Stimulated activated CD4-positive, alpha-beta T cell treated with anti-CD3 and anti-CD28 coated beads, Interleukin-4, amount 100 ng/mL, for 4 hours (primary cell): ENCODE measurements at places on chromosomes 6 and 20.

DNA sequence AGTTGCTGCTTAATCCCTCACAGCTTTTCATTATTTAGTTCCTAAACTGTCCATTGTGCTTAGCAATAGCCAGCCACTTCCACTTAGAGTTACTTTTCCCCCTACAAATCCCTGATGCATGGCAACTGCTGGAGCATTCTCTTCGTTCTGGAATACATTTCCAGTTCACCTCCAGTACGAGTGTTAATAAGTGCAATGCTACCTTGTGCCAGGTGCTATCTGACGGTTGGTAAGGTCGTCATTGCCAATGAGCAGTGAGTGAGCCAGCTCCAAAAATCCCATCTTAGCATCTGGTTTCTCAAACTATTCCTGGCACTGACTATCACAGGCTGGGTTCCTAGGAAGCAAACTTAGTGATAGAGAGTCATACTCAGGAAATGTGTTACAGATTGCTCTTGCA, 114.1 kb upstream of the ADGRF1 start:
- no peak for DNase-seq

GRCh38 chr6:12595161-12595811, 121.3 kb upstream of the PHACTR1 start:
- no peak for DNase-seq

DNA sequence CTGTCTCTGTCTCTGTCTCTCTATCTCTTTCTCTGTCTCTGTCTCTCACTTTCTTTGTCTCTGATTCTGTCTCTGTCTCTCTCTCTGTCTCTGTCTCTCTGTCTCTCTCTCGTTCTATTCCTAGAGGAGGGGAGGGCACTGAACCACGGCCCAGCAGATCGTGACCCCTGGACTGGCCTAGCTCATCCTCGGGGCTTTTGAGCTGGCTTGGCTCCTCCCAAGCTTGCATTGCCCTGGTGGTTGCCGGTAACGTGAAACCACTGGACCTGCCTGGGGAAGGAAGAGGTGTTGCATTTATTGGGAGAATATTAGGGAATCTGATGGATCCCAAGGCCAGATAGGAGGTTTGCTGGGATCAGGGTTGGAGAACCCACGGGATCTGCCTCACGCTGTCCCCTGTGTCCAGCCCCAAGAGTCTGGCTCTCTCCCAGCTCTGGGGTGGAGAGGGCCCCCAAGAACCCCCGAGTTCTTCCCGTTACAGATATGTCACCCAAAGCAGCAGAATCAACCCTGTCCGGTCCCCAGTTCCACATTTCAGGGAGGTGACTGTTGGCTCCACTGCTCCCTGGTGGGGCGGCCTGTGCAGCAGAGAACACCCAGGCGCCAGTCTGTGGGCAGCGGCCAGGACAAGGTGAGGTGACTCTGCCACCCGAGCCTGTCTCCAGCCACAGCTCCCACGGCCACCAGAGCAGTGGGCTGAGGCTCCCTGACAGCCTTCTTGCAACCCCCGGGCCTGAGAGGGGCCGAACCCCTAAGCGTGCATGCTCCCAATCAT, 228.3 kb downstream of the TTLL2 start:
- DNase-seq, result no peak

GRCh38 chr6:148758492-148758891, 11.7 kb downstream of the UST start:
- DNase-seq, result no peak

GRCh38 chr6:1392813-1393640, 3.7 kb downstream of the FOXF2 start:
- no peak for DNase-seq

GRCh38 chr6:36735110-36736071, 37.8 kb downstream of the RAB44 start:
- DNase-seq, result peak; percentile 17

DNA sequence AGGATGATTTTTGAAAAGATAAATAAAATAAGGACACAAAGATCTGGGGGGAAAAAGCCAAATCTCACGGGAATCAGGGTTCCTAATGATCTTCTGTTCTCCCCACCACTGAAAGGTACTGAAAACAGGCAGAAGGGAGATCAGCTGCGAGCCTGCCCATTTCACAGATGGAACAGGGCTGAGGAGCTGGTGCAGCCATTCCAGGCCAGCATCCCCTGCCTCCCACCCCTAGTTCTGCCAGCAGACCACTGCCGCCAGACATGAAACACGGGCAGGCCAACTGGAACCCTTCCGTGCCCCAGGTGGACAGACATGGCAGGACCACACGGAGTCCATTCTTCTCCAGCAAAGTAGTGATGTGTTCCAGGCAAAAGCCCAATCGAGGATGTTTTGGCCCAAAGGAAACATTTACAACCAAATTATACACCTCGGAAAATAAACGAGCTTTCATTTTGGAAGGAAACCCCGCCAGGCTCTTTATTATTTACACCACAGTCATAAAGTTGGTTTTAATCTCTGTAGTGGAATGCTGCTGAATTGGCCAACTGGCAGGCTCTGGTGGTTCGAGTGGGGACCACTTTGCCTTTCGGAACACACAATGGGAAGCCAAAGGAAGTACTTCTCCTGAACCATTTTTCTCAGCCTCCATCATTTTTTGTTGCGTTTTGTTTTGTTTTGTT, 28.2 kb downstream of the ISM1 start:
- no peak for DNase-seq

DNA sequence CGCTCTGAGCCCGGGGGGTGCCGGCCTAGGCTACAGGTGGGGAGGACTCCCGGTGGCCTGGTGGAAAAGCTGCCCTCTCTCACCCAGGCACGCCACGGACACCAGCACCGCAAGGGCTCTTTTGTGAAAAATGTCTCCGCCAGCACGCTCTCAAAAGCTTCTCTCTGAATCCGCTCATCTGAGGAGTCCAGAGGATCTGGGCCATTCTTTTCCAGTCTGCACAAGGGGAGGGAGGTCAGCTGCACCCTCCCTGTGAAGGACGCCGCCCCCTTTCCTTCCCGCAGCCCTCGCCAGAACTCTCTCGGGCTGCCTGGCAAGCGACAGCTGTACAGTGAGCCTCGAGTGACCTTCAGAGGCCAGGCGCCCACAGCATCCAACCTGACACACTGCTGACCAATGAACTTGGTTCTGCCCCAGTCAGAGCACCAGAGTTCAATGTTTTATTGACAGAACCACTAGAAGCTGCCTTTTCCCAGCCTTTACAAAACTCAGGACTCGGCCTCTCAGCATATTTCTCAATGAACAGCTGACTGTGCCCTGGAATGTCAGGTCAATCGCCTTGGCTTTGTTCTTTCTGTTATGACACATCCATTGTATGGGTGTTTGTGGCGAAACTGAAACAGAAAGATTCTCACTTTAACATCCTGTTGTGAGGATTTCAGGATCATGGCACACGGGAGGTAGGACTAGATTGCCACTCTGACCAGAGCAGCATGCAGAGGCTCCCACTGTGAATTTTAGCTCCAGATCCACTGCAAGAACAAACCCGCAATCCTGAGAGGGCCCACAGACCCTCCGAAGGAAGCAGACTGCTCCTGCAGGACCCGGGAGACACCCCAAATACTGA, 26.7 kb downstream of the SERPINB9 start:
- no peak for DNase-seq

DNA sequence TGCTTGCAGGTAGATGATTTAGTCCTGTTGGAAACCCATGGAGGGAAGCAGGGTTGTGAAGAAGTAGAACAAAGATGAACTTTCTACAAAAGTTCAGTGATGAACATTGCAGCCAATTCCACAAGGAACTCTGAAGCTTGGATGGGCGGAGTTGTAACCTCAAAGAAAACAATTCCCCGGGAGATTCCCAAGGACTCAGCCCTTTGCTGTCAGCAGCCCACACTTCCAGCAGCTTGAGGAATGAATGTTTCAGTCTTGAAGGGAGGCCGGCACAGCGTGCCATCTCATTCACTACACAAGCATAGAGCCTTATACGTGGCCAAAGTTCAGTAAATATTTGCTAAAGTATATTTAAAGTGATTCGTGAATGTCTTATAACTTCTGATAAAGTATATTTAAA, 269.4 kb downstream of the NKAIN2 start:
- no peak for DNase-seq

- peak; percentile 96 for DNase-seq
Observed at GRCh38 chr6:32968093-32968866, at the start of gene BRD2. TSS of gene BRD2 (plus strand) at chr6:32968594. CDS start at chr6:32972899, 4,305 bp downstream.

- no peak for DNase-seq
Observed at GRCh38 chr6:56756791-56757587, 114.3 kb upstream of the DST start.

- no peak for DNase-seq
Observed at GRCh38 chr6:143732536-143732935, 54.8 kb downstream of the PHACTR2 start.

DNA sequence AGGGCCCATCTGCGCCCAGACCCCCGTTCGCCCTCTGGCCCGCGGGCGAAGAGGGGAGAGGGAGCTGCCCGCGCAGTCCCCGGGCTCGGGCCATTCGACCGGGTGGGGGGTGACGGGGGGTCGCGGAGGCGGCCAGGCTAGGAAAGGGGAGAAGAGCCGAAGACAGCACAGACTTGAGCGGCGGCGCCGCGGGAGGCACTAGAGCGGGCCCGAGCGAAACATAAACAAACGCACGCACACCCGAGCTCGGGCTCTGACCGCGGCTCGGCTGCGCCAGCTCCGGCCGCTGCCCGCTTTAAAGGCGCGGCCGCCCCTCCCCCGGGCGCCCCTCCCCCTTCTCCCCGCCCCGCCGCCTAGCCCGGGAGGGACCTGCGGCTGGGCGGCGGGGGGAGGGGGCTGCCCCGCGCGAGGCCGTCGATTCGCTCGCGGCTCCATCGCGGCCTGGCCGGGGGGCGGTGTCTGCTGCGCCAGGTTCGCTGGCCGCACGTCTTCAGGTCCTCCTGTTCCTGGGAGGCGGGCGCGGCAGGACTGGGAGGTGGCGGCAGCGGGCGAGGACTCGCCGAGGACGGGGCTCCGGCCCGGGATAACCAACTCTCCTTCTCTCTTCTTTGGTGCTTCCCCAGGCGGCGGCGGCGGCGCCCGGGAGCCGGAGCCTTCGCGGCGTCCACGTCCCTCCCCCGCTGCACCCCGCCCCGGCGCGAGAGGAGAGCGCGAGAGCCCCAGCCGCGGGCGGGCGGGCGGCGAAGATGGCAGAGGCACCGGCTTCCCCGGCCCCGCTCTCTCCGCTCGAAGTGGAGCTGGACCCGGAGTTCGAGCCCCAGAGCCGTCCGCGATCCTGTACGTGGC, at the start of gene FOXO3:
TSS of gene FOXO3 (plus strand) at position 455 of the 846 bp plus-strand sequence. CDS start at position 747, 292 bp downstream.
- peak; percentile 57 for DNase-seq

- DNase-seq, result no peak
Observed at GRCh38 chr6:98487612-98488011, 346.8 kb upstream of the POU3F2 start.

DNA sequence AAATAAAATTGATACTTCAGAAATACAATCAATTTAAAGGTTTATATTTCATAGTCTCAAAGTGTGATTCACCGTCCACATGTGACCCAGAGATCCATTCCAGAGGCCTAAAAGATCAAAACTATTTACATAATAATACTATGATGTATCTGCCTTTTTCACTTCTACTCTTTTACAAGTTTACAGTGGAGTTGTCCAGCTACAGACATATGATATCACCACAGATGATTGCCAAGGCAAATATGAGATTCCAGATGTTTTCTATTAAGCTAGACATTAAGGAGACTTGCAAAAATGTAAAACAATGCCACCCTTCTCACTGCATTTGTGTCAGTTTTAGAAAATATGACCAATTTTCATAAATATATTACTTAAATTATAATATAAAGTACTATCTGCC, 443.7 kb downstream of the GJA1 start:
- no peak for DNase-seq

DNA sequence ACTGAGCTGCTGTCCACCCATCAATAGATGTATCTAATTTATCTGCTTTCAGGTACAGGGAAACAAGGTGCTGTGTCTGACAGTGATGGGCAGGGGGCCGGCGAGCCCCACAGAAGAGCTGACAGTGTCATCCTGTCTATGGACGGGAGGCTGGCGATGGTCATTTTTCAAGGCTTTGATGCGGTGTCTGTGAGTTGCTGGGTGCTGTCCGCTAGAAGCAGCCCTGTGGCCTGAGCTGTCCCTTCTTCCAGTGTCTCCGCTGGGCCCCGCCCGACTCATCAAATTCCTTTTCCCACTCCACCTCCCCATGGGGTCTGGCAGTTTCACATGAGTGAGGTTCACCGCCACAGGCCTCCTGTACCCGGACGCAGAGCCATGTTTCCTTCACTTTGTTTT, 161.4 kb upstream of the PMEPA1 start:
- no peak for DNase-seq

DNA sequence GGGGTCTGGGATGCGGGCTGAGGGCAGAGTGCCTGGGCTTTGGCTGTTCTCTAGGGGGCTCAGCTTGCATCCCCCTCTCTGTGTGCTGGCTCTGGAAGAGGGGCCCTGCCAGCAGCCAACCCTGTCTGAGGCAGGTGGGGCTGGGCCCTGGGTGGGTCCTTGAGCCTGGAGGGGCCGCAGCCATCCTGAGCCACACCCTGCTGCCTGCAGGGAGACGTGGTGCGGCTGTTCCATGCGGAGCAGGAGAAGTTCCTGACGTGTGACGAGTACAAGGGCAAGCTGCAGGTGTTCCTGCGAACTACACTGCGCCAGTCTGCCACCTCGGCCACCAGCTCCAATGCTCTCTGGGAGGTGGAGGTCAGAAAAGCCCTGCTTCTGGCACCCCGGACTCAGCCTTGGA, 41.2 kb downstream of the ITPR3 start:
- no peak for DNase-seq

GRCh38 chr6:36230371-36230770, 33.8 kb downstream of the BRPF3 start:
- DNase-seq, result no peak

DNA sequence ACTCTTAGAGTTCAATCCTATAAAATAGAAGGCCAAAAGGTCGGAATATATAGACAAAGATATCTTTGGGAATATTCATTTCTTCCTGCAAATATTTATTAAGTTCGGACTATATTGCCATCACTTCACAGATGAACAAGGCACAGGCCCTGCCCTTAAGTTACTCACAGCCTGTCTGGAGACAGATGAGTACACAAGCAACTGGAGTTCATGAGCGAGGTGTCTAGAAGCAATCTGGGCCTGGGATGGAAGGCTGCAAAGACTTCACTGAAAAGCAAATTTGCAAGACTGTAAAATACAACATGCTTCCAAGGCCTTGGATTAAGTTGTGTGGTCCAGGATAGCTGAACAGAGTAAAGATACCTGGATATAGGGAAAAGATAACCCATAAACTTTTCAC, 56.7 kb upstream of the CEP85L start:
- DNase-seq, result no peak

- peak; percentile 72 for DNase-seq
Observed at GRCh38 chr20:63626424-63627128, at the start of gene GMEB2. TSS of gene GMEB2 (minus strand) at chr20:63627101. CDS start at chr20:63619397, 7,704 bp downstream.

- no peak for DNase-seq
Observed at GRCh38 chr6:106446983-106447382, 86.5 kb downstream of the CRYBG1 start.
